ENCODE measurements at places on chromosomes 11 and 22. TPM values are rescaled to one million over a fixed set of nuclear protein-coding genes. Genes with fewer than 3 reads are reported as not detected.

GRCh38 chr11:32884770-32885384 lies 7.7 kb upstream of the QSER1 start:
- no peak for DNase-seq
- no peak overlapping the region for H3K27ac ChIP-seq
- H3K4me1 ChIP-seq, result no peaks in the 10 kb centered on the region
- no peaks in the 10 kb centered on the region for H3K36me3 ChIP-seq

- H3K4me3 ChIP-seq, result no peak overlapping the region
- no peak for DNase-seq
- H3K4me1 ChIP-seq, result no peaks in the 10 kb centered on the region
- H3K36me3 ChIP-seq, result no peaks in the 10 kb centered on the region
- peaks cover 4% of the 10 kb centered on the region for H3K27me3 ChIP-seq
- no peak overlapping the region for H3K27ac ChIP-seq
Measured at GRCh38 chr22:26170795-26171580, 1.7 kb downstream of the SEZ6L start.

- no peak for DNase-seq
- H3K4me3 ChIP-seq, result no peak overlapping the region
- no peaks in the 10 kb centered on the region for H3K36me3 ChIP-seq
- H3K27me3 ChIP-seq, result no peaks in the 10 kb centered on the region
- no peak overlapping the region for H3K27ac ChIP-seq
Measured at GRCh38 chr11:27227736-27228135, 135.3 kb downstream of the CCDC34 start.

DNA sequence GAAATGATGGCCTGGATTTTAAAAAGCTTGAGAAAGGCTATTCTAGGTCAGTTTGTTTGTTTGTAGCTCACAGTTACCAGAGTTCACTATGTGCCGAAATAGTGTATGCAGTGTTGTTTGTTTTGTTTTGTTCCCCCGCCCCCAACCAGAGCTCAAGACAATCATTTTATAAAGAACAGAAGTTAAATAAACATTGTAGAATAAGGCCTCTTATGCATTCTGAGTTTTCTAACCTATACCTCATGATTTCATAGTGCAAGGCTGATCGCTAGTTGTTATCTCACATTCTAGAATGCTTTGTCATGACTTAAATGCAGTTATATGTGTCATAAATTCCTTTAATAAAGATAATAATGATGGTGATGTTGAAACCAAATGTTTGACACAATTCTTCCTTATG lies 7.8 kb downstream of the KCNA4 start:
- no peaks in the 10 kb centered on the region for H3K4me1 ChIP-seq
- H3K27me3 ChIP-seq, result no peaks in the 10 kb centered on the region
- no peak for DNase-seq
- no peak overlapping the region for H3K4me3 ChIP-seq
- no peaks in the 10 kb centered on the region for H3K36me3 ChIP-seq
- H3K27ac ChIP-seq, result no peak overlapping the region

GRCh38 chr11:69642549-69642912 lies 1.6 kb downstream of the CCND1 start:
- H3K4me1 ChIP-seq, result peaks cover 41% of the 10 kb centered on the region
- H3K4me3 ChIP-seq, result peak overlapping the region; percentile 75
- H3K27ac ChIP-seq, result peak overlapping the region; percentile 81
- no peaks in the 10 kb centered on the region for H3K36me3 ChIP-seq

GRCh38 chr11:74460481-74461154 lies 6.7 kb downstream of the KCNE3 start:
- no peaks in the 10 kb centered on the region for H3K27me3 ChIP-seq
- H3K36me3 ChIP-seq, result no peaks in the 10 kb centered on the region
- DNase-seq, result no peak

DNA sequence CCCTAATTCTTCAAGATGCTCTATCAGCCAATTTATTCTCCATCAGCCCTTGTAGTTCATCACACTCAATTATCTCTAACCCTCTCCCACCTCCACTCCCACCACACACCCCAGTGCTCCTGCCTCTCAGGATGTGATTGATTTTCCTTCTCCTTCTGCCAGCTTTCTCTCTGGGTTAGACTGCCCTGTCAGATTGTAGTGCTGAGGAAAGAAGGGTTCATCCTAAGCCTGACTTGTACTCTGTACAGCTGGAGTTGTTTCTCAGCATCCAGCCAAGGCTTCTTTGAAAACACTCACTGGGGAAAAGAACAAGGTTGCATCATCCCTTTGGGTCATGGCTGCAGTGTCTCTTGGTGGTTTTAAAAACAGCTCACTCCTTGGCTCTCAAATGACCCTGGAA lies 61.2 kb downstream of the CECR2 start:
- H3K36me3 ChIP-seq, result no peaks in the 10 kb centered on the region
- no peak overlapping the region for H3K27ac ChIP-seq
- no peak overlapping the region for H3K4me3 ChIP-seq
- no peaks in the 10 kb centered on the region for H3K27me3 ChIP-seq

- H3K27ac ChIP-seq, result no peak overlapping the region
- peak overlapping the region; percentile 43 for H3K4me3 ChIP-seq
- no peaks in the 10 kb centered on the region for H3K27me3 ChIP-seq
- no peaks in the 10 kb centered on the region for H3K36me3 ChIP-seq
Measured at GRCh38 chr22:20429254-20430100, 8.1 kb downstream of the SCARF2 start.

GRCh38 chr22:46636221-46637002 lies 16.2 kb downstream of the GRAMD4 start:
- DNase-seq, result peak; percentile 32
- H3K4me1 ChIP-seq, result peaks cover 26% of the 10 kb centered on the region
- H3K27me3 ChIP-seq, result no peaks in the 10 kb centered on the region
- peak overlapping the region; percentile 32 for H3K4me3 ChIP-seq
- H3K27ac ChIP-seq, result peak overlapping the region; percentile 92

NXPE4 gene
- total RNA-seq, result not detected

OOSP4A gene
- total RNA-seq, result not detected

CALCA gene
- total RNA-seq, result 4.7 TPM

FXYD6 gene
- 4.9 TPM for total RNA-seq

OR51B5 gene
- total RNA-seq, result not detected

GNB1L gene
- total RNA-seq, result 3.2 TPM

Measured in right lobe of liver (tissue), 6 donors.